ENCODE measurements at places on chromosomes 16 and 17.
A peak's percentile ranks its signal among the peaks of the same experiment; 100 is the strongest.

- DNase-seq, result peak; percentile 35
Observed at GRCh38 chr17:31068291-31068690, 26.5 kb upstream of the NF1 start.

- DNase-seq, result no peak
Observed at GRCh38 chr16:48556243-48556912, 53.6 kb downstream of the N4BP1 start.

- no peak for DNase-seq
Observed at GRCh38 chr17:51119415-51120356, 982 bp downstream of the SPAG9 start.

DNA sequence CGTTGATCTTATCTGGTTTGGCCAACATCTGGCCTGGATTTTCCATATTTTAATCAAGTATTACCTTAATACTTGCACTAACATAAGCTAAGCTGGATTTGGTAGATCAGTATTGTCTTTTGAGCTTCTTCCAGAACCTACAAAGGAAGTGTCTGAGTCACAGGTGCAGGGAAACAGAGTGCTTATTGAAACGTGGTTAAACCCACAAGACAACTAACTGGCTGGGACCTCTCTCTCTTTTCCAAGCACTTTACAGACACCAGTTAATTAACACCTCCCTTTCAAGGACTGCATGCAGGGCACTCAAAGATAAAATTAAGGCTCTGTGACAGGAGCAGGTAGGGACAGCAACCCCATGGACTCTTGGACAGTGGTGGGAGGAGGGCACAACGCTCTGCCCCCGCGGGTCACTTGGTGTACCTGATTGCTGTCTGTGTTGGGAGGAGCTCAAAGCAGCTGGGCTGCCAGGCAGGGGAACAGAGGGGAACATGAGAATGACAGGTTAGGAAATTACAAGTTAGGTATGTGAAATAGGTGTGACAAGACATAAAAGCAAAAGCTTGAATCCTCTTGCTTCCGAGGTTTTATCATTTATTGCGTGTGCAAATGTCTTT lies 133.7 kb upstream of the MON1B start:
- DNase-seq, result no peak

- DNase-seq, result peak; percentile 75
Observed at GRCh38 chr16:69396187-69397061, 10.6 kb upstream of the TERF2 start.

DNA sequence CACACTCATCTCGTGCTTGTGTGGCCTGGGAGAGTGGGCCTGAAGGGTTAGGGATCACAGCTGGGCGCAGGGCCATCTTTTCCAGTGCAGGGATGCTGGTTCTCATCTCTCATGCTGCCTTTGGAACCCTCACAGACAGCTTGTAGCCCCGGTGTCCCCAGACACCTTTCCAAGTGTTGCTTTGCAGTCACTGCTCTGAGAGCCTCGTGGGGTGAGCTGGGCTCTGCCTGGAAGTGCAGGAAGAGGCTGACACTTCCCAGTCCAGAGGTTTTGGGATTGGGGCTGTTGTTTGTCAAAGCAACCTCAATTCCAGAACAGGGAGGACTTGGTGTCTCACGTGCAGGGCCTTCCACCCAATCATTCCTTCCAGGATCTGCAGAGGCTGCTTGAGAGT lies 28.2 kb downstream of the TBX4 start:
- DNase-seq, result no peak

GRCh38 chr16:8886593-8887430 lies 4.7 kb downstream of the LITAFD start:
- no peak for DNase-seq

- DNase-seq, result no peak
Observed at GRCh38 chr16:74795104-74795503, 20.5 kb upstream of the FA2H start.

GRCh38 chr17:73508057-73508930 lies 136.0 kb downstream of the SDK2 start:
- DNase-seq, result peak; percentile 37

DNA sequence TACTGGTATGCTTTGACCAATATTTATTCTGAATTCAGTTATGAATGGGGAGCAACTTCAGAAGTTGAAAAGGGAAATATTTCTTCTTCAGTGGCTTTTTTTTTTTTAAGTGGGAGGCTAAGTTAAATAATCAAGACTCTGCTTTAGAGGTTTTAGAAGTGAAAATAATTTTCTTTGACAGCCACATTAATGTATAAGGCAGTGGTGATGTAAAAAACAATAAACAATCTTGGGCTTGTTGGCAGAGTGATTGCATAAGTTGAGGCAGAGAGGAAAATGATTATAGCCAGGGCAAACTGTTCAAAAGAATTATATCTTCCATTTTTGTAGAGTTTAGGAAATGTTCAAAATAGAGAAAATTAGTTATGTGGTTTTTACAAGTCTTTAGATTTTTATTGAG lies 5.4 kb upstream of the KRT12 start:
- DNase-seq, result no peak

- no peak for DNase-seq
Observed at GRCh38 chr17:7774055-7774521, 56.5 kb downstream of the DNAH2 start.

DNA sequence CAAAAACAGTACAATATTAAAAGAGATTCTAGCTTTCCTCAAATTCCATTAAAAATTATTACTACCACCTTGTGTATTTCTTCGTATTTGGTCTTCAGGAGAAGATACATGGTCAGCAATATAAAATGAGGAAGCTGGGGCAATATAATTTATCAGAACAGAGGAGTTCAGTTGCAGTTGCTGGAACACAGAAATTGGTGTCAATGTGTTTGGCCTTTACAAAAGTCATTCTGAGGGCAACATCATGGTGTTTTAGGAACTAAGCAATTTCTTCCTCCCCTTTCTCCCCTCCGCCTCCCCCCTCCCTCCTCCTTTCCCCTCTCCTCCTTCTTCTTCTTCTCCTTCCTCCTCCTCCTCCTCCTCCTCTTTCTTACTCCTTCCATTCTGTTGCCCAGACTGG lies 102.1 kb downstream of the YPEL2 start:
- DNase-seq, result no peak

DNA sequence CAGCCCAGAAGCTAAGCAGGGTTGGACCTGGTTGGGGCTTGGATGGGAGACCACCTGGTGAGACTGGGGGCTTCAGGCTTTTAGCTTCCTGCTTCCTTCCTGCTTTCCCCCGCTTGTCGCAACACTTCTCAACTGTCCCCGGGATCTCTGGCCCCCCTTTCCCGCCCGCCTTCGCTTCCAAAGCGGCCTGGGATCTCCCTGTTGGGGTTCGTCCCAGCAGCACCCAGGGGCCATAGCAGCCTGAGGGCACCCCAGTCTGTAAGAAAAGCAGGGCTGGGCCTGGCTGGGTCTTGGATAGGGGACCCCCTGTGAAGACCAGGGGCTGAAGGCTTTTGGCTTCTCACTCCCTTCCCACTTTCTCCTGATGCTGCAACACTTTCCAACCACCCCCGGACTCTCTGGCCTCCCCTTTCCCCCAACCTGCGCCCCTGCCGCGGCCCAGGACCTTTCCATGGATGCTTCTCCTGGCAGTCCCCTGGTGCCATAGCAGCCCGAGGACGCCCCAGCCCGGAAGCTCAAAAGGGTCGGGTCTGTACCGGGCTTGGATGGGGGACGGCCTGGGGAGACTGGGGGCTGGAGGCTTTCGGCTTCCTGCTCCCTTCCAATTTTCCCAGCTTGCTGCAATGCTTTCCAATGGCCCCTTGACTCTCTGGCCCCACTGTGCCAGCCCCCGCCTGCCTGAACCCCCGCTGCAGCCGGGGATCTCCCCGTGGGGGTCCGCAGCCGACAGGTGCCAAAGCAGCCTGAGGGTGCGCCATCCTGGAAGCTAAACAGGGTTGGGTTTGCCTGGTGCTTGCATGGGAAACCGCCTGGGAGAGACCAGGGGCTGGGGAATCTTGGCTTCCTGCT lies 2276.2 kb downstream of the TP53TG3F start:
- DNase-seq, result no peak

DNA sequence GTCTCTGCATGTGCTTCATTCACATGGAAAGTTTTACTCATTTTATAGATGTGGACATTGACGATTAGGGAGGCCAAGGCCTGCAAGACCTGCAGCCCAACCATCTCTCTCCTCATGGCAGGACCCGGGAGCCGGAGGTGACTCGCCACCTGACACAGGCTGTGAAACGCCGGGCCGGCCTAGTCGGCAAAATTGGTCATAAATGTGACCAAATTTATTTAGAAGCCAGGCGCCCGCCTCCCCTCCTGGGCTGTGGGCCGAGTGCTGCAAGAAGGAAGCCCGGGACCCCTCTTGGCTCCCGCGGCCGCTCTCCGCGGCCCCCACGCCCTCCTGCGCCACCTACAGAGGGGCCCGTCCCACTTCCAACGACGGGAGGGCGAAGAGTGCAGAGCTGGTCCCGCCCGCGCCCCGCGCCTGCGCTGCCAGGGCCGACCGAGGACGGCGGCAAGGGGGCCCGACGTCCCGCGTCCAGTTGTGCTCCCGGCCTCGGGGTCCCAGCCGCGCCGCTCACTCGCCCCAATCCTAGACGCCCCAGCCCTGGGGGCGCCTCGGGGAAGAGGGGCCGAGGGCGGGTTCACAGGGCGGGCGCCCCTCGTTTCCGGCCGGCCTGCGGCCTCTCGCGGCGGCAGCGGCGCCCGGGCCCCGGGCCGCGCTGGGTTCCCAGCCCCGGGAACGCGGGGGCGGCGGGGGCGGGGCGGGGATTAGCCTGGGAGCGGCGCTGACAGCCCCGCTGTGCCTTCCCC lies 47.5 kb downstream of the WNT3 start:
- no peak for DNase-seq

All from COR-L47 (cell line).